ENCODE measurements at places on chromosomes 12 and 14.

DNA sequence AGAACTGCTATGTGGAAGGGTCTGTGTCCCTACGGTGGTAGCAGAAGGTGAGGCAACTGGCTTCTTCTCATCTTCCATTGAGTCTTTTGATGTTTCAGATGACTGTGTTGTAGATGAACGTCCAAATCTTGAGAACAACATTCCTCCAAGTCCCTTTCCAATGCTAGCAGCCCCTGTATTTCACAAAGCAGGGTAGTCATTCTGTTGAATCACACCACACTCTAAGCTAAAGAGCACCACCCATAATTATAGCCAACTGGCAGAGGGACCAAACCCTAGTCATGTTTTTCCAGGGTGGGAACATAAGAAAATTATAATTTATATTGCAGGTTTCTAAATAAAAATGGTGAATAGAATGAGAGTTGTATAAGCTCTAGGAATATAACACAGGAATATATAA is 98.7 kb downstream of the DDHD1 start:
- no peak for DNase-seq

- no peak for DNase-seq
Observed at GRCh38 chr14:61147831-61148549, 133.1 kb downstream of the TMEM30B start.

DNA sequence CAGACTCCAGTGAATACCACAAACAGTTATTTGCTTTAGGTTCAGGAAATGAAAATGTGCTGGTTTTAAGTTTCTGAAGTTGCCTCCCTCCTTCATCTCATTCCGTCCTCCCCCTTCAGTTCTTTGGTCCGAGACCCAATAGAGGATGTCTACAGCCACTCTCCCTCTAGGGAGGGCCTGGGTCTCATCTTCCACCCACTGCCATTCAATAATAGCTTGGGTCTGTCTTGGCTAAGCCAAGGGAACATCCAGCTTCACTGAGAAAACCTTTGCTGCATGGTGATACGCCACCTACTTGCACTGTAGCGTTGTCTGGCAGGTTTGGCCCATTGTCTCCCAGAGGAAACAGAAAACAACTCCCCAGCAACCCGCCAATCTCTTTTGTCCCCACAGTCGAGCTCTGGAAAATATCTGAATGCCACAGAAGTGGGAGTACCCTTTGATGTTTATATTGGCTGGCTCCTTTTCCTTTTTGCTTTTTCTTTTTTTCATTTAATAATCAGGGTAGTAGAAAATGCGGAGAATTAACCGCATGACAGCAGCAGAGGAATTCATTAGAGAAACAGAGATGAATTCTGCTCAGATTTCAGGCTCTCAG is 380.1 kb downstream of the RAD51B start:
- DNase-seq: no peak

DNA sequence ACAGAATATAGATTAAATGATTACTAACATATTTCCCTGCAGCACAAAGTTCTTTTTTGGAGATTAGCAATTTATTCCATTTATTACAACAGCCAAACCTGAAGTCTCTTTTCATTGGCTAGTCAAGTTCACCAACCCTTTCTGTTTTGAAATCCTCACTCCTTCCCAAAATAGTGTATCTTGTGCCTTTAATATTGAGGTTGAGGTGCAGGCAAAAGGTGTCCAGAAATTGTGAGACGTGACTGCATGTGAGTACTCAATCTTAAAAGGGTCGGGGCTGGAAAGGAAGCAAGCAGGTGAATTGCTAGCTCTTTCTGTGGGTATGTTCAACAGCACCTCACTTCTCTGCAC is 11.1 kb upstream of the FOXN3 start:
- DNase-seq: no peak

DNA sequence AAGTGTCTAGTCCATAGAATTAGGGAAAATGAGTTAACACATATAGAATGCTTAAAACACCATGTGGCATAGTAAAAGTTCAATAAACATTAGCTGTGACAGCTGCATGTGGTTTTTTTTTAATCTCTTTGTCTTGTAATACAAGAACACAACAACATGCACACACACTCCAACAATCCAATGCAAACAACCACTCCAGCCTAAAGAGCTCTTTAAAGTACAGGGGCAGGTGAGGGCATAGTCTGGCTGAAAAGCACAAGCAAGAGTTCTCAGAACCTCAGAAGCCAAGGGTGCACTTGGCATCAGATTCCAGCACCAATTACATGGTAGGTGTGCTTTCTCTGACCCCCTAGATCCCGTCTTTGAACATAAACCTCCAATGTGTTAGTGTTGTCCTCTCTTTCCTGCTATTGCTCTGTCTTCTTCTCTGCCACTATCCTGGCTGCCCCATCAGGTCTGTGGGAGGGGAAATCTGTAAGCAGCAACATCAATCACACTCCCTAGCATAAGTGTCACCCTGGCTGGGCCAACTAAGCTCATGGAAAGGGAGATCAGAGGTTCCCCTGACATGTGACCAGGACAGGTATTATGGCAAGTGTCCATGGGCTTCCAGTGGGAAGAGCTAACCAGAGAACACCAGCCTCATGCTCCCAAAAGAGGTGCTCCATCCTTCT is 91.0 kb downstream of the SLC8A3 start:
- DNase-seq: no peak
